Activated T-helper 1 cell treated with anti-CD3 and anti-CD28 coated beads, Interleukin-2, amount 50 U/mL, for 16 hours (primary cell): ENCODE measurements at places on chromosomes 7 and 10.

GRCh38 chr7:129252128-129252527 lies 27.3 kb downstream of the AHCYL2 start:
- DNase-seq: no peak

- DNase-seq: no peak
These were observed 5.8 kb downstream of the IFIT1 start for GRCh38 chr10:89398003-89398749.

GRCh38 chr10:109475711-109476421 lies 447.4 kb downstream of the XPNPEP1 start:
- no peak for DNase-seq

DNA sequence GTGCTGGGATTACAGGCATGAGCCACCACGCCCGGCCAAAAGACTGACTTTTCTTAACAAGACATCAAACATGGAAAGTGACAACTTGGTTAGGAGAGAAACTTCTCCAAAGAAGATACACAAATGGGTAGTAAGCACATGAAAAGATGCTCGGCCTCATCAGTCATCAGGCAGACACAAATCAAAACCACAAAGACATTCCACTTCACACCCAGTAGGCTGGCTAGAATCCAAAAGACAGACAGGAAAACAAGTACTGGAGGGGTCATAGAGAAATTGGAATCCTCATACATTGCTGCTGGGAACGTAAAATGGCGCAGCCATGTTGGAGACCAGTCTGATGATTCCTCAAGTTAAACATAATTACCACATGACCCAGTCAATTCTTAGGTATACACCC lies 16.4 kb downstream of the SEPHS1 start:
- no peak for DNase-seq

- DNase-seq: no peak
These were observed 589 bp downstream of the LDB1 start for GRCh38 chr10:102119417-102120141.

- no peak for DNase-seq
These were observed 398.6 kb downstream of the ACTR3B start for GRCh38 chr7:153158149-153158548.
